GM12892 (cell line): ENCODE measurements at places on chromosomes 16 and 17.
A peak's percentile ranks its signal among the peaks of the same experiment; 100 is the strongest.

DNA sequence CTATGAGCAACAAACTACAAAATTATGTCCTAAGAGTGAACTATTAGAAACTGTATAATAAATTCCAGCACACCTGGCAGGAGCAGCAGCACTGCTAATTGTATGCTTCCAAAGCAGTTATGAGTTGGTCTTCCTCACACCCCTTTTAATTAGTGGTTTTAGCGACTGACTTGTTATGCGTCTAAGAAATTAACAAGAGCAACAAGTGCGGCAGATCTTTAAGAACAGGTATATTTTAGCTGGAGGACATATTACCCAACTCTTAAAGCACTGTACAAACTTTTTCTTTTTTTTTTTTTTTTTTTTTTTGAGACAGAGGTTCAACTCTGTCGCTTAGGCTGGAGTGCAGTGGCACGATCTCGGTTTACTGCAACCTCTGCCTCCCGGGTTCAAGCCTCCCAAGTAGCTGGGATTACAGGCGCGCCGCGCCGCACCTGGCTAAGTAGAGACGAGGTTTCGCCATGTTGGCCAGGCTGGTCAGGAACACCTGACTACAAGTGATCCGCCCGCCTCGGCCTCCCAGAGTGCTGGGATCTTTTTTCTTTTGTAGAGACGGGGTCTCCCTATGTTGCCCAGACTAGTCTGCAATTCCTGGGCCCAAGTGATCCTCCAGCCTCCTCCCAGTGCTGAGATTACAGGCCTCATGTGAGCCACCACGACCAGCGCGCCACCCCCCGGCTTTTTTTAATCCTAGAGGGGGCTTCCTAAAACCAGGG lies 1.6 kb upstream of the FBXL20 start:
- no peak for DNase-seq

- no peak for DNase-seq
Measured at GRCh38 chr16:82542714-82543113, 84.1 kb upstream of the CDH13 start.

- DNase-seq: no peak
Measured at GRCh38 chr17:27496437-27496943, 40.2 kb downstream of the KSR1 start.

- DNase-seq: no peak
Measured at GRCh38 chr16:22685459-22685830, 128.5 kb upstream of the HS3ST2 start.

DNA sequence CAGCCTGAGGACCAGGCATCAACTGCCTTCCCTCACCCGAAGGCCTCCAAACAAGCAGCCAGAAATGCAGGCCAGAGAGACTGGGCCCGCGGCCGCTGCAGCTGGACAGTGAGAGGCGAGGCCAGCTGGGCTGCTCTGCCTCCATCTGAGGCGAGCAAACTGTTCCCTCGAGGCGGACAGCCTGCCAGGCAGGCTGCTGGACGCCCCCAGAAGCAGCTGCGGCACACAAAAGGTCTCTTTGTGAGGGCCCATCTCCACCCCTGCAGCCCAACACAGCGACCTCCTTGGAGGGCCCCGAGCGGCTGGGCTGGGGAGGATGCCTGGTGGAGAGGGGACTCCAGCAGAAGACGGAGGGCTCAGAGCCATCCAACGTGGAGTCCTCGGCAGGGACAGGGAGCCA lies 4.7 kb downstream of the CORO7 start:
- DNase-seq: no peak

DNA sequence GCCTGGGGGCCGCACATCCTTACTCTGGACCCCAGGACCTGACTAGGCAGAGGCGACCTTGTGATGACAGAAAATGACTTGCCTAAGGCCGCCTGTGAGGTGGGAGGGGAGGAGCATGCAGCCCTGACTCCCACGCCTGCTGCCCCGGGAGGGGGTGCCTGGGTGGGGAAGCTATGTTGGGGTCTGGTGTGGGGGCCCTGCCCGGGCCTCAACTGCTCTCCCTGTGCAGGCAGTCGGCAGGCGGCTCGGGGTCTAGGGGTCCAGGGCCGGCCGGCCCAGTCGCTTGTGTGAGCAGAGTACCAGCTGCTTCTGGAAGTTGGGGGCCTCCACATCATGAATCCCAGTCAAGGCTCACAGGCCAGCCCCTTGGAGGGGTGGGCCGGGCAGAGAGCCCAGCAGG lies 48.1 kb downstream of the PRMT7 start:
- no peak for DNase-seq

- no peak for DNase-seq
Measured at GRCh38 chr17:12193144-12193735, 172.6 kb downstream of the MAP2K4 start.

GRCh38 chr16:635573-636205 lies 416 bp downstream of the METTL26 start:
- no peak for DNase-seq

- no peak for DNase-seq
Measured at GRCh38 chr17:29694918-29695563, 72.3 kb upstream of the CORO6 start.

GRCh38 chr17:82344175-82344907 lies 10.8 kb upstream of the SECTM1 start:
- DNase-seq: no peak

DNA sequence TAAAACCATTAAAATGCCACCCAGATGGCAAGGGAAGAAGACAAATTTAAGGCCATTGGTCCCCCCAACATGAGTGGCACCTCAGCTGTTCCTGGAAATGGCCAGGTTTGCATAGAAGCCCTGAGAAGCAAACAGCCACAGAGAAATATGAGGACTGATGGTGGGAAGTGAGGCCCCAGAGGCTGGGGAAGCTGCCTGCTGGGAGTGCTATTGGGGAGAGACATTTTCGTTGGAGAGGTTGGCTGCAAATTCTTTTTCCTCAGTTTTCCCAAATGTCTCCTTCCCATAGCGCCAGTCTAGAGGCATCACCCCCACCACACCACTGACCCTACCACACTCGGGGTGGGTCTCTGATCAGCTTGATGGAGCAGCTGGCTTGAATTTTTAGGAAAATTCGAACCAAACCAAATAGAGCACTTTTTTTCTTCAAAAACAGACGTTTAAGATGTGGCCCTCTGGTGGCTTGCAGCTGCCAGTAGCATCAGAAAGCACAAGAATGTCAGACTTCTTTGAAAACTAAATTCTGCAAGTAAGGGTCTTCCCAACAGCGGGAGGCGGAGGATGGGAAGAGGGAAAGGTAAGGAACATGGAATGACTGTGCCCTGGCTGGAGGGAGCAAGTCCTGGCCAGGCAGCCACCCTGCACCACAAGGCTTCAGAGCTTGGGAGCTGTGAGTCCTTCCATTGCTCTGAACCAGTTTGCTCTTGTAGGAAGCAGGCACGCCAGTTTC lies 13.2 kb upstream of the SLC12A3 start:
- DNase-seq: no peak

- DNase-seq: no peak
Measured at GRCh38 chr17:76307299-76307965, 644 bp downstream of the QRICH2 start.

DNA sequence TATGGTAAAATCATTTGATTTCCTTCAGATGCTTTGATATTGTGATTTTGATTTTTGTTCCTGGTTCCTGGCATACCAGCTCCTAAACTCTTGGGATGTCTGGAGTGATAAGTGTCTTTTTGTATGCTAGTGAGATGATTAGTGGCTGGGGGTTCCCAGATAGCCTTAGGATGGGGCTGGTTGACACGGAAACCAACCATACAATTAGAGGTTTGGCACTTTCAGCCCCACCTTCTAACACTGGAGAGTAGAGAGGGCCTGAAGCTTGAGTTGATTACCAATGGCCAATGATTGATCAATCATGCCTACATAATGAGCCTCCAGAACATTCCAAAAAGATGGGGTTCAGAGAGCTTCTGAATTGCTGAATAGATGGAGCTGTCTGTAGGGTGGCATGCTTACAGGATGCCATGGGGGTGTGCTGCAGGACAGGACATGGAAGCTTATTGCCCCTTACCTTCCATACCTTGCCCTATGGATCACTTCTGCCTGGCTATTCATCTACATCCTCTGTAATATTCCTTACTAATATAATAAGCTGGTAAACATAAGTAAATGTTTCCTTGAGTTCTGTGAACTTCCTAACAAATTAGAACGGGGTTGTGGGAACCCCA lies 22.8 kb downstream of the RNF112 start:
- DNase-seq: no peak

GRCh38 chr16:75207831-75208230 lies 870 bp upstream of the CTRB2 start:
- no peak for DNase-seq

GRCh38 chr17:75697651-75698291 lies 23.5 kb upstream of the ITGB4 start:
- DNase-seq: no peak

DNA sequence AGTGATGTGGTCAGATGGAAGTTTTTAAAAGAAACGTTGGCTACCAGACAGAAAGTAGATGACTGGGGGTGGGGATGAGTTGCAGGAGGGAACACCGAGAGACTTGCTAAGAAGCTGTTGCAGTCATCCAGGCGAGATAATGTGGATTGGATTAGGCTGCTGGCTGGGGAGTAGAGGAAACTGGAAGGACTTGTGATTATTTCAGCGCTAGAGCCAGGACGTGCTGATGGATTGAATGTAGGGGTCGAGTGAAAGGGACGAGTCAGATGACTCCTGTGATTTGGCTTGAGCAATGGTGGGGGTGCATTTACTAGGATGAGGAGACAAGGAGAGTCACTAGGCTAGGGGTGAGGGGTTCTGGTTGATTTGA lies 88.5 kb downstream of the CLEC16A start:
- no peak for DNase-seq

DNA sequence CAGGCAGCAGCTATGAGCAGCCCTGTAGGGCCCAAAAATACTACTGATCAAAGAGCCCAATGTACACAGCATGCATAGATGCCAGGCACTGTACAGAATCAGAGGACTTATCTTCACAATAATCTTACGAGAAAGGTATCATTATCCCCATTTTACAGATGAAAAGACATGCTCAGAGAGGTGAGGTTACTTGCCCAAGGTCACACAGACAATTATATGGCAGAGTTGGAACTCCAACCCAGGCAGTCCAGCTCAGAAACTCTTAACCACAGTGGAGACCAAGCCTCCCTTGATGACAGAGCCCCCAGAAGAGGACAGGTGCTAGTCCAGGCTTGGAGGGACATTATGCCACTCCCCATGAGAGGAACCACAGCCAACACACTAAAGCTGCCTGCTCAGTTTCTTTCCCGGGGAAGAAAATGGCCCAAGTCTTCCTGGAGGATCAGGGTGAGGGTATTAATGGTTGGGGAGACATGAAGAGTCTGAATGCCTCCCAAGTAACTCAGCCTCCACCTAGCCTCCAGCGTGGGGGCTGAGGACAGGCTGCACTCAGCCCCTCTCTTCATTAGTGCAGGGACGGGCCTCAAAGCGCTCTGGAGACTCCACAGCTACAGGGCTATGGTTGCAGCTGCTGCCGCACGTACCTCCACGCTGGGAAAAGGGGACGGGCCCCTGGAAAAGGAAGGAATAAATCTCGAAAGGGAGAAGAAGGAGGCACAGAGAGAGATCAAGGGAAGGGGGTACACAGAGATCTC lies 826 bp downstream of the UNC119 start:
- DNase-seq: no peak

GRCh38 chr17:31549525-31550388 lies 158.3 kb downstream of the RAB11FIP4 start:
- DNase-seq: peak; percentile 91

DNA sequence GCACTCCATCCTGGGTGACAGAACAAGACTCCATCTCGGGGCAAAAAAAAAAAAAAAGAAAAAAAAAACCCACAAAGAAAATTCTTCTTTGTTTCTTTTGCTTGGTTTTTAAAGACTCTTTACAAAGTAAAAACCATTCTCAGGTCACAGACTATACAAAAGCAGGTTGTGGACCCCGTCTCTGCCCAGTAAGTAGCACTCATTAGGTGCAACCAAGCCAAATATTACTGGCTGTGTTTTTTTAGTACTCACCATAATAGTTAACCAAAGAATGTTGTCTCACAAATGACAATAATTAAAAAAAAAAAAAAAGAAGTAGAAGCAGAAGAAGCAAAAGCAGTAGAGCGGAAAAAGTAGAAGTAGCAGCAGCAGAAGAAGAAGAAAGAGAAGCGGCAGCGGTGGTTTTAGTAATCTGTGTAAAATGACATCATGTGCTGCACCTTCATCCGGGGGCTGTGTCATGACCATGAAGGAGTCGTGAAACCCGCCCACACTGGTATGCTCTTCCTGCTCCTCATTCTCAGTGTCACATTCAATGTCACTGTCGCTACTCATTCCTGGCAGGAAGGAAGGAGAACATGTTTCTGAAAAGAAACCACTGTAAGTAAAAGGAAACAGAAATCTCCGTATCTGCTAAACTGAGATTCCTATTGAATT lies 105.4 kb downstream of the TRIM37 start:
- peak; percentile 41 for DNase-seq

DNA sequence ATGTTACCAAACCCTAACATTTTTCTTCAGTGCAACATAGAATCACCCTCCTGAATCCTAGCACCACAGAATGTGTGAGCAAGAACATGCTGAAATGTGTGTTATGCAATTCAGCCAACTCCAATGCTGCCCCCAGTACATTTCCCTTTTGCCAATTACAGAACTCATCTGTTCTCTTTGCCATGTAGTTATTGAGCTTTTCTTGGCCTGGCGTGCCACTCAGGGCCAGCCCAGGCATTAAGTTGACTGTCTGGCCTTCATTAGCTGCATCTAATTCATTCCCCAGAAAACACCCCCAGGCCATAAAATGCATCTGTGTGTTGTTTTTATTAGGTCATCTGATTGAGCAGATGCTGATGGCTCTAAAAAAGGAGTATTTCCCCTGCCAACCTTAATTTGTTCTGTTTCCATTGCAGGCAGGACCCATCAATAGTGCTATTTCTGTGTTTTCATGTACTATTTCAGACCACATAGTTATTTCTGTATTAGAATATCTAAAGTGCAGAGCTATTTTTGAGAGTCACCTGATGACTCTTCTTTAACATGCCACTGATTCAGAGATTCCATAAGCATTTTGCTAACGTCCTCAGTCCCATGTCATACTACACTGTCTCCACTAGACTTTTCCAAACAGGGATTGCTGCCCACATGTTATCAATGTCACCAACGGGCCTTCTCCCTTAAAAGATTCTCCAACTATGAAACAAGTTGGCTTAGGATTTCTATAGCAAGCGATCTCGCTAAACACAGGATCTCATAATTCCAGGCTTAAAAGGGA lies 969.7 kb downstream of the CDH11 start:
- no peak for DNase-seq

DNA sequence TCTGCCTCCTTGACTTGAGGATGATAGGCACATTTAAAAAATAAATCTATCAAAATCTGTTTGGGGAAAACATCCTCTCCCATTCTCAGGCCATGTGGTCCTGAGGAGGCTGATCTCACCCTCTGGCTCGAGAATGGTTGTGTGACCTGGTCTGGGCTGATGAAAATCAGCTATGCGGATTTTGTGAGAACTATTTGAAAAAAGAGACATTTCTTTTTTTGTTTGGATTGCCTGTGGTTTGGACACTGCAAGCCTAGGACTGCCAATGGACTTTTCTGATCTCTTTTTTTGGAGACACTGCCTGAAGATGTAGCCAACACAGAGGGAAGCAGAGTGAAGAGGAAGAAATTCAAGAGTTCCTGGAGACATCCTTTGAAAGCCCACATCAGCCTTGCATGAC lies 145.9 kb downstream of the HS3ST3B1 start:
- DNase-seq: no peak
